Foreskin keratinocyte (primary cell): ENCODE measurements at places on chromosomes 5 and 9.

- DNase-seq: no peak
Observed at GRCh38 chr5:151562019-151562707, 29.0 kb downstream of the FAT2 start.

GRCh38 chr5:108339220-108339619 lies 42.7 kb downstream of the FBXL17 start:
- no peak for DNase-seq

GRCh38 chr9:125977223-125977622 lies 230.1 kb downstream of the PBX3 start:
- no peak for DNase-seq

DNA sequence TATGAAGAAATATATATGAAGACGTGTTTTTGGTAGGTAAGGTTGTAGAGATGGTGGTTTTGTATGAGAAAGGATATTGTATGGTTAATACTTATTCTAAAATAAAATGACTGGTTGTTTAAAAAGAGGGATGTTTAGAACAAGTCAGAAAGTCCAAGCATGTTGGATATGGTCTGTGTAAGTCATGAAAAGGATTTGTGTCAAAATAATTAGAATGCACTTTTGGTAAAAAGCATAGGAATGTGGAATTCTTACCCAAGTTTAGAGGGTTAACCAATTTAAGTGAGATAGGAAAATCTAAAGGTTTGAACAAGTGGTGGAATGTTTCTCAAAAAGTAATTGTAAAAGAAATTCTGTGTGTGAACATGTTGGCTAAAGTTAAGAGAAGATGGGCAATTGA lies 1556.5 kb upstream of the C9orf72 start:
- no peak for DNase-seq

DNA sequence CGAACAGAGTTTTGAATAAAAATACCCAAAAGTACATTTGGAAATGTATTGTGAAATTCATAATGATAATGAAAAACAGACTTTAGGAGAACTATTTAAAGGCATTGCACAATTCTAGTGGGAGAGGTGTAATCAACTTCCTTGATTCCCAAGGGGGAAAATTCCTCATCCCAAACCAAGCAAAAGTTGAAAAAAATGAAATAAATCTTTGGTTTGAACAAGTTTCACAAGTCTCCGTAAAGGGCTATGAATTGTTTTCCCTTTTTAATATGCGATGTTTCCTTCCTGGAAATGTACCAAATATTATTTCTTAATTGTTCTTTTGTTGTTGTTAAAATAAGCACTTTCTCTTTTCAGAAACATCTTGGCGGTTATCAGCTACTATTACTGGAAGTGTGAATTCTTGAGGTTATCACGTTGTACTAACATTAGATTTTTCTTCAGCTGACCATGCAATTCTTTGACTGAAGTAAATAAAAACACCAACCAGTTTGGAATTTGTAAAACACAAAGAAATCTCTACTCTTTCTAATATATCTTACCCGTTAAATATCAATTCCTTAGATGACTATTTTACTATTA lies 59.3 kb downstream of the SVEP1 start:
- no peak for DNase-seq

GRCh38 chr5:133247881-133248624 lies 196.2 kb downstream of the HSPA4 start:
- no peak for DNase-seq

- DNase-seq: no peak
Observed at GRCh38 chr5:140672455-140673186, 755 bp downstream of the DND1 start.

DNA sequence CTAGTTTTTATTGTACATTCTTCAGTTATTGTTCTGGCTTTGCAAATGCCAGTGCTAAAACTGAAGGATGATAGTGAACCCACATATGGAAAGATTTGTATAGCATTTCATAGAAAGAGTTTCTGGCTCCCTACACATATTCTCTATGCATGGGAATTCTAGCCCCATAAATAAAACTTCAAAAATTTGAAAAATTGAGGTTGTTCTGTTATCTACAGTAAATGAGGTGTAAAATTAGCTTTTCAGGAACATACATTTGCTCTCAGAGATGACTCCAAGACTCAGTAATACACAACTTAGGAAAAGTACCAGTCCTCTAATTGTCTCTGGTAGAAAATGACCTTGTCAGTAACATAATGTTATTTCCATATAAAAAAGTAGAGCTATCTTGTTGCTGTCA lies 80.2 kb upstream of the DPYSL3 start:
- DNase-seq: no peak

DNA sequence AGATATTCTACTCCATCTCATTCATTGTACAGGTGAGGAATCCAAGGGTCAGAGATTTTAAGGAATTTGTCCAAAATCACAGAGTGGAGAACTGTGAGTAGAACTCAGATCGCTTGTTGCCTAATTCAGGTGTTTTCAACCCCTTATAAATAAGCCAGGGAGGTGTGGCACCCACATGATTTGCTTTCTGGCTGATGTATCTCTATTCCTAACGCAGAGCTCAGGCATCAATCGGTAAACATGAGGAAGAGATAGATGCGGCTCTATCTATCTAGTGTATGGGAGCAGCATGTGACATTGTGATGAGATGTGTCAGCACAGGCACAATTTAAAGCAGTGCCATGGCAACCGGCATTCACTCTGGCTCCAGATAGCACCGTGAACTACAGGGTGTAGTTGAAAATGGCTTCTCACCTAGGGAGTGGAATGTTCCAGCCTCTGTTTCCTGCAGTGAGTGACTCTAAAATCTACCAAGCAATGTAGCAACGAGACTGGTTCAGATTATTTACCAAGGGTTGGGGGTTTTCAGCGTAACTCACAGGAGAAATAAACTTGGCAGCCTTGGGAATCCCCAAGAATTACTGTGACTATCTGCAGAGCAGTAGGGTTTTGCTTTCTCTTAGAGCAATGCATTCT lies 53.4 kb upstream of the SUB1 start:
- DNase-seq: peak; percentile 29

GRCh38 chr9:120366644-120367019 lies 213.3 kb downstream of the CDK5RAP2 start:
- DNase-seq: peak; percentile 70

- DNase-seq: no peak
Observed at GRCh38 chr5:160348080-160348479, 22.3 kb downstream of the C1QTNF2 start.

GRCh38 chr5:36150676-36151433 lies 832 bp downstream of the LMBRD2 start:
- peak; percentile 71 for DNase-seq

DNA sequence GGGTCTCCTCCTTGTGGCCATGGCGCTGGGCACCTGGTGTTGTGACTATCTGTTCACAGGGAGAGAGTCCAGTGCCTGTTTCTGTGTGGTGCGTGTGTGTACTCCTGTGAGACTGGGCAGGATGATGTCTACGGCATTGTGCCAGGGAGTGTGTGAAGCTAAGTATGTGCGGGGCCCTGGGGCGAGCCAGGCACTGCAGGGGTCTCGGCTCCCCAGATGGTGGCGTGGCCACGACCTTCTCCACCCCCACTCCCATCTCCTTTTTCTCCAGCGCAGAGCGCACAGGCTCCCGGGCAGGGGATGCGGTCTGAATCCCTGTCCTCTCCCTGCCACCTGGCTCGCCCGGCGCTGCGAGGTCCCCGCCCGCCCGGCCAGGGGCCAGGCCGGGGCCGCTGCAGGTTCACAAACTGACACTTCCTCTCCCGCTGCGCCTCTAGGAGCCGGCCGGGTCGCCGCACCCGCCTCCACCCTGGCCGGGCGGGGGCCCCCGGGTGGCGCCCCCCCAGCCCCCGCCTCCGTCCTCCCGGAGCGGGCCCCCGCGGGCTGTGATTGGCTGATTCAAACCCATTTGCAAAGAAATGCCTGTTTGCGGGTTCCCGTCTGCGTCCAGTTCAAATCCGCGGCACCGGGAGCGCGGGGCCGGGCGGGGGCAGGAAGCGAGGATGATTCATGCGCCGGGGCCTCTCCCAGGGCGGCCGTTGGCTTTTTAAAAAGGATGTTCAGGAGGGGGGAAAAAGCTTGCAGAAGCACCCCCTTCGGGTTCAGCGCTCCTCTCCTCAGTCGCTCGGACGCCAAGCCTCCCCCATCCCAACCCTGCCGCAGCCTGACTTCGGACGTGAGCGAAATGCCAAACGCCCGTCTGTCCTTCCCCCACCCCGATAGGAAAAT lies 790 bp downstream of the PHF19 start:
- peak; percentile 79 for DNase-seq

DNA sequence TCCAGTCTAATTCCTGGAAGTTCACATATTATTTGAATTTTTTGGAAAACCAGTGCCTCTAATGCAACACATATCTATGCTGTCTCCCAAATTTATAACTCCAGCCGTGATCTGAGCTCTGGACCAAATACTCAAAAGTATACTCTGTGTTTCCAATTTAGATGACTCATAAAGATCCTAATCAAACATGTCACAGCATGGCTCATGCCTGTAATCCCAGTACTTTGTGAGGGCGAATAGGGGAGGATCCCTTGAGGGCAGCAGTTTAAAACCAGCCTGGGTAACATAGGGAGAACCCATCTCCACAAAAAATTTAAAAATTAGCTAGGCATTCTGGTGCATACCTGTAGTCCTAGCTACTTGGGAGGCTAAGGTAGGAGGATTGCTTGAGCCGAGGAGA lies 388.0 kb downstream of the CDH12 start:
- peak; percentile 49 for DNase-seq

- no peak for DNase-seq
Observed at GRCh38 chr5:141762790-141763368, 80.8 kb upstream of the ARAP3 start.

- no peak for DNase-seq
Observed at GRCh38 chr5:130099008-130099407, 194.7 kb downstream of the CHSY3 start.

GRCh38 chr9:108083796-108084352 lies 594.3 kb upstream of the KLF4 start:
- no peak for DNase-seq

- peak; percentile 45 for DNase-seq
Observed at GRCh38 chr5:65862384-65862783, 64.0 kb upstream of the ERBIN start.
